ENCODE measurements at places on chromosomes 4 and X. TPM values are rescaled to one million over a fixed set of nuclear protein-coding genes. Genes with fewer than 3 reads are reported as not detected.

GRCh38 chr4:37649268-37649667 lies 36.9 kb downstream of the RELL1 start:
- peaks cover 9% of the 10 kb centered on the region for H3K36me3 ChIP-seq
- H3K27me3 ChIP-seq, result no peaks in the 10 kb centered on the region
- no peak overlapping the region for H3K27ac ChIP-seq
- H3K4me1 ChIP-seq, result peaks cover 45% of the 10 kb centered on the region
- H3K4me3 ChIP-seq, result no peak overlapping the region

GPR119 gene
- not detected for total RNA-seq

DNA sequence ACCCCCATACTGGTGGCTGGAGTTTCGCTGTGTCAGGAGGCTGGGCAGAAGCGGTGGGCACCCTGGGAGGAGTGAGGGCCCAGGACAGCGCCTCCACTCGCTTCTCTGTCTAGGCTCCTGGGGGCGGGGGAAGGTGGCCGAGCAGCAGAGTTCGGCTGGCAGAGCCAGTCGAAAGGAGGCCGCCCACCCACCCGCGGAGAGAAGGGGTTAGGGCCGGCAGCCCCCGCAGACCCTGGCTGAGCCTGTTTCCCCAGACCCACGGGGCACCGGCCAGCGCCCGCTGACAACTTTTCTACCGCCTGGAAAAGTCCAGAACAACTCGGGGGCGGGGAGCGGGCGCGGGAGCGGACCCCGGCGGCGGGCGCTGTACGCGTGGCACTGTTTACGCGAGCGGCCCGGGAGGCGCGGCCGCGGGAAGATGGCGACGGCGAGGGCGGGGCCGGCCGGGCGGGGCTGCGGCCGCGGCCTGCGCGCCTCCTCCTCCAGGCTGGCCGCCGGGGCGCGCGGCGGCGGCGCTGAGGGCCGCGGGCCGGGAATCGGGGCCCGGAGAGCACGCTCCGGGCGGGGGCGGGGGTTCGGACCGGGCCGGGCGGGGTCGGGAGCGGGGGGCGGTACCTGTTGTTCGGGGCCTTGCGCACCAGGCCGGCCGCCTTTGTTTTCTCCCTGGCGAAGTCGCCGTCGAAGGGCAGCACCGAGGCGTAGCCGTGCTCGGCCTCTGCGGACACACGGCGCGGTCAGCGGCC lies 628 bp downstream of the MXD4 start:
- DNase-seq, result peak; percentile 40
- no peaks in the 10 kb centered on the region for H3K27me3 ChIP-seq
- no peak overlapping the region for H3K27ac ChIP-seq
- peak overlapping the region; percentile 61 for H3K4me3 ChIP-seq

- H3K4me3 ChIP-seq, result no peak overlapping the region
- DNase-seq, result no peak
- H3K4me1 ChIP-seq, result no peaks in the 10 kb centered on the region
- H3K27ac ChIP-seq, result no peak overlapping the region
Measured at GRCh38 chr4:80806472-80806871, 224.0 kb upstream of the BMP3 start.

DNA sequence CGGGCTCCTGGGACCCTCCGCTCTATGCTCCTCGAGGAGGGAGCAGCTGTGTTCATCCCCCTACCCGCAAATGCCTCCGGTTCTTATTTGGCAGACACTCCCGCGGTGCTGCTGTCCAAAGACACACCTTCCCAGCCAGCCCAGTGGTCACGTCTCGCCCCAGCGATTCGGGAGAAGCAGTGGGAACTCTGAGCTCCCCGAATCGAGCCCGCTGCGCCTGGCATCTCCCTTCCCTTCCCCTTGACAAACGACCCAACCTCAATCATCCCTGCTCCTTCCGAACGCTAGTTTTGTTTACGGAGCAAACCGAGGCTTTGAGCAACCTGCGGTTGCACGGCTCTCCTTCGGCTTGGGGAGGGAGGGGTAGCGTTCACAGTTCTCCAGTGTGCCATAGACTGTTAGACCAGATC lies 317 bp upstream of the FRMPD4 start:
- no peak overlapping the region for H3K27ac ChIP-seq
- H3K4me3 ChIP-seq, result peak overlapping the region; percentile 80
- peaks cover 70% of the 10 kb centered on the region for H3K27me3 ChIP-seq

Measured in neural crest cell (in vitro differentiated cells).